ENCODE measurements at places on chromosomes 2 and 18.

DNA sequence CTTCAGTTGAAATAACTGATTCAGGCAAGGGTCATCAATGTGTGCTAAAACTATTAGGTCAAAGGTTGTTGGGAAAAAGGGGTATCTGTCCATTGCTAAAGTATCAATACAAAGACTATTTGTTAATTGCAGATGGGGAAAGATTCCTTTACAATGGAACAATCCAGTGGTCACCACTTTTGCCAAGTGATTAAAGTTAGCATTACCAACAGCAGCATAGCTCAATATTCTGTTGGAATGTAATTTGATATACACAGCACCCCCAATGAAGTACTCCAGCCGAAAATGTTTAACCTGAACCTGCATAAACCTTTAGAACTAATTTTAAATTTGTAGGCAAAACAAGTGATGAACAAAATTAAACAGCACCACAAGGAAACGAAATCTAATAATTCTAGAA, 191.0 kb downstream of the TCF4 start:
- DNase-seq: no peak

- no peak for DNase-seq
These were observed 62.1 kb upstream of the OTOS start for GRCh38 chr2:240202586-240202985.

DNA sequence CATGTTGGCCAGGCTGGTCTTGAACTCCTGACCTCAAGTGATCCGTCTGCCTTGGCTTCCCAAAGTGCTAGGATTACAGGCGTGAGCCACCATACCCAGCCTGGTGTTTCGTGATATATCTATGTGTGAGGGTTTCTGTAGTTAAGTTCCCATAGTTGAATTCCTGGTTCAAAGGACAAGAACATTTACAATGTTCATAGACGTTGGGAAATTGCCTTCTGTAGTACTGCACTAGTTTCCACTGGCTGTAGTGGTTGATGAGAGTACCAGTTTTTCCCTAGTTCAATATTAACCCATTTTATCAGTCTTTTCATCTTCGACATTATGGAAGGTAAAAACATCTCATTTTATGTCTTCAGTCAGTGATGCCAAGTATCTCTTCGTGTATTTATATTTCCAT, 171.0 kb downstream of the NEDD4L start:
- DNase-seq: no peak

DNA sequence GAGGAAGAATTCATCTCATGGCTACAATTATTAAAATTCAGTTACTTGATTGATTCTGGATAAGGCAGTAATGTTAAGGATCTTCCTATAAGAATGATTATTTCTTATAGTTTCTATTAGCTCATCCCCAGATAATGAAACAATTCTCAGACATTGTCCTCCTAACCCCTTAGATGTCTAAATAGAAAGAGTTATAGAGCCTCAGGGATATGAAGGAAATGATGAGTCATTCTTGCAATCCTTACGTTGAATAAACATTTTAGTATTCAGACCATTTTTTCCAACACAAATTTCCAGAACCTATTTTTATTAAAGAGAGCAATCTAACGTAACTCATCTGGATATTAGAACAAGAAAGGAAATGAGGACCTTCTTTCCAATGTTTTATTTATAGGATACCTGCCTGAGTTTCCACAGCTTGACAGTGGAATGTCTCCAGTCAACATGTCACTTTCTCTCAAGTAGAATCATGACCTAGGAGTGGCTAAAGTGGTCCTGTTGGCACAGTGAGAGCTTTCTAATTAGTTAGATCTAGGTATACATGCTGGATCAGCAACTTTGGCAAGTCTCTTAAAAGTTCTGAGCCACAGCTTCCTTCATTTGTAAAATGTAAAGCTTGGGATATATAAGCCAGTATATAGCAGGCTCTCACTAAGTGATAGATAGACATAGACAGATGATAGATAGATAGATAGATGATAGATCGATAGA, 88.0 kb upstream of the RAB27B start:
- DNase-seq: no peak

DNA sequence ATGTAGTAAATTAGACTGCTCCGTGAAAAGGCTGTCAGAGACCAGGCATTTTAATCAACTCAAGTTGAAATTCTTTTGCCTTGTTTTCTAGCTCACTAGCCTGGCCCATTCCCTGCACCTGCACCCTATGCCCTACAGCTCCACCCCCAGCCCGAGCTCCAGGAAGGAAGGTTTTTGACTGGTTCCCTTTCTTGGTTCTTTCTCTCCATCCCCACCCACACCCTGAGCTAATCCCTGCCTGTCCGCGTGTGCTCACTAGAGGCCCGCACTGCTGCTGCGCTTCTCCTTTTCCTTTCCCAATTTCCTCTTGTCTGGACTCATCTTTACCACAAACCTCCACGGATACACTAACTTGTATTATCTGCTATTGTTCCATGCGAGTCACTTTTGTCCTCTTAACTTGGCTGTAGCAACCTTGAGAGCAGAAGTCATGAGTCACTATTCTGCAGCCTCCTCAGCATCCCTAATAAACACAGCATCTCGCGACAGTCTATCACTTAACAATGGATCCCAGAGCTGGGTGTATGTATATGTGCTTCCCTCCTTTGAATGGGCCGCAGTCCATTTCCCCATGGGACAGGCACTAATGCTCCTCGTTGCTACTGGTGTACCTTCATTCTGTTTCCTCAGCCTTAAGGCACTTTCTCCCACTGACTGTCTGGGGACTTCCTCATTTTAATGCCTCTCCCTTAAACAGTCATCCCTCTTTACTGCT, 36.5 kb downstream of the COLEC12 start:
- no peak for DNase-seq

- no peak for DNase-seq
These were observed 21.8 kb upstream of the RAB27B start for GRCh38 chr18:54806526-54806925.

GRCh38 chr2:54090521-54091117, 24.8 kb upstream of the ACYP2 start:
- DNase-seq: no peak

- no peak for DNase-seq
These were observed 15.2 kb downstream of the ITGAV start for GRCh38 chr2:186605041-186605440.

DNA sequence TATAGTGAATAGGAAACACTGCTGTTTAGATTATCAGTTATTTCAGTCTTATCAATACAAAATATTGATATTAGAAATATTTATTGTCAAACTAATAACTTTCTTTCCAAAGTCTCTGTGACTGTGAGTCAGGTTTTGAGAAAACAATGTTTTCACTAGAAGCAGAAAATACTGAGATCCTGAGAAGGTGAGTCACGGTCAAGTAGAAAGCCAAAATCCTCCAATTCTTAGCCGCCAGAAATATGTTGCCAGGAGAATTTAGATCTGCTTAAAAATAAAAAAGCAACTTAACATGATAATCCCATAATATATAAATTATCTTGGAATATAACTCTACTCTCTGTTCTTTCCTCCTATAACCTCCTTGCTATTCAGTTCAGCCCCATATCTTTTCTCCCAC, 181.9 kb upstream of the NRXN1 start:
- DNase-seq: no peak

DNA sequence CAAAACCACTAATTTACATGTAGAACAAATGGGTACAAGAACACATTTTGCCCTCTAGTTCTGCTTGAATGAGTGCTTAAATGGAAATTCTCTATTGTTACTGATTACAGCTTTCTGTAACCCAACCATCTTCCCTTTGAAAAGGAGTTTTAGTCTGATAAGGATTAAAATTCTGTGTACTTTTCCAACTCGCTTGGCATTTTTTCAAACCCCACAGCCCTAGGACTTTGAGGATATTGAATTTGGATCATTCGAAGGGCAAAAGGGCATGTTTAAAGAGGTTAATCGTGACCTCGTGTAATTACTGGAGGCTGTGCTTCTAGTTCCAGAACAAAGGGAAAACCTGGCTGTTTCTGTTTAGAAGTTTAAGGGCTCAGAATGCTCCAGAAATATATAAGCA, 432.3 kb downstream of the PID1 start:
- DNase-seq: no peak

GRCh38 chr2:242075168-242075567, 205.6 kb downstream of the RTP5 start:
- DNase-seq: peak; percentile 64

DNA sequence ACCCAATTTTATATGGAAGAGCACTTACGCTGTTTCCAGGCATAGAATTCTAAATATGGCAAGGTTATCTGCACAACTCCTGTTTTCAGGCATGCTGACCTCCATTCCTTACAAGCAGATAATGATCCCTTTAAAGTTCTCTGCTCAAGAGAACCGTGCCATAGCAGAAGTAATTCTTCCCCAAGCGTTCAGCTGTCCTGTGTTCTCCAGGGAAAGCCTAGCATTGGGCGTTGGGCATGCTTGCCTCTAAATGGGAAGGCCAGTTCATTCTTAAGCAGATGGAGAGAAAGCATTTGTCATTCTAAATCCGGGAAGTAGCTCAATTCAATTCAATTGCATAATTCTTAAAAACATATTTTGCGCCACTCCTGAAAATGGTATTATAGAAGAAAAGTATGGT, 55.7 kb upstream of the EML4 start:
- DNase-seq: no peak

DNA sequence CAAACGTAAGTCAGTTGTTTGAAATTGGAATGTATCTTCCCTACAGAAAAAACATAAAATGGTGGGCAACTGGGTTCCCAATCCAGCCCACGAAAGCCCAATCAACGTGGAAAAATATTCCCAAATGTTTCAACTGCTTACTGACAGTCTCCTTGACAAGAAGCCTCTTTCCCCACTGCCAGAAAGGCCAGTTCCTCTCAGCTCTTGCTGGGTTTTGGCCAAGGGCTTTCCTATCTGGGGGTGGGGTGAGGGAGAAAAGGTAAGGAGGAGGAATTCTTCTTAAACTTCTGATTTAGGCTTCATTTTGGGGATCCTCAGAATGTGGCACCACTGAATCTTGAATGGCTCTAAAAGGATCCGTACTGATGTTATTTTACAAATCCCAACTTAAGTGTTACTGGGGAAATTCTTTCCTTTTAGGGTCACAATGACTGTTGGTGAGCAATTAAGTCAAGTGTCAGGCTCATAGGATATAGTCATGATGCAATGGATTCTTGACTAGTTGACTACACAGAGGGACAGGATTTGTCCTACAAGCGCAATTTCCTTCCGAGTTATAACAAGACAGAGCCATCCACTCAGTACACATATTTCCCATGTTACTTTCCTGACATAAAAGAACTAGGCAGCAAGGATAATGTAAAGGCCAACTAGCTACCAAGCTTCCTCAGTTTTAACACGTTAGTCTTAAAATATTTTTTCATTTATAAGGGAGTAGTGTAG, 73.6 kb downstream of the SPRED2 start:
- no peak for DNase-seq

GRCh38 chr18:46435031-46435430, 222.0 kb downstream of the LOXHD1 start:
- DNase-seq: no peak

DNA sequence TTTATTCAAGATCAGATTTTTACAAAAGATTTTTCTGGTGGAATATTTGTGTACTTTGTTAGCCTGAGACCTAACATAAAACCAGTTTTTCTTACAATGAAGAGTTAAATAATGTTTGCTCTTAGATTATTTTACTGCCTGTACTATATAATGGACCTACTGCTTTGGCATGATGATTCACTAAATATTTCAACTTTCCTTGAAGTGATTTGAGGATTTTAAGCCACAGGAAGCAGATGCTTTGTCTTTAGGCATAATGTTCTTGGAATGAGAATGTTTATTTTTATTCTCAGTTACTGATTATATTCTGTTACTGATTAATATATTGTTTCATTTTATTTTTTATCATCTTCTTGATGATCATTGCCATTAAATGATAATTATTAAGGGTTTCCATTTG, 175.3 kb upstream of the LRP1B start:
- no peak for DNase-seq

DNA sequence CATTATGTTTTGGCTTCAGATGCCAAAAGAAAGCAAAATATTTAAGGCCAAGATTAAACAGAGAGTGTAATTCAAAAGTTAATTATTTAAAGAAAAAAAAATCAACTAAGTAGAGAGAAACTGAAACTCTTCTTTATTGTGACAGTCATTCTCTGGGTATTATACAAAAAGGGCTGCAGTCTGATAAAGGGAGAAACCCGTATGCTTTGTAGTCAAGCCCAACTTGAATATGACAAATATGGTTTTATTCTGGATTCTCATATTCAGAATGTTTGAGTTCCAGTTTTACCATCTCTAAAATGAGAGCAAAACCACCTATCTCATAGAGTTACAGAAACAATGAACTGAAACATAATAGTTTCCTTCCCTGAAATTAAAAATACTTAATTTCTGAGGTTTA, 8.2 kb downstream of the CDH2 start:
- no peak for DNase-seq

DNA sequence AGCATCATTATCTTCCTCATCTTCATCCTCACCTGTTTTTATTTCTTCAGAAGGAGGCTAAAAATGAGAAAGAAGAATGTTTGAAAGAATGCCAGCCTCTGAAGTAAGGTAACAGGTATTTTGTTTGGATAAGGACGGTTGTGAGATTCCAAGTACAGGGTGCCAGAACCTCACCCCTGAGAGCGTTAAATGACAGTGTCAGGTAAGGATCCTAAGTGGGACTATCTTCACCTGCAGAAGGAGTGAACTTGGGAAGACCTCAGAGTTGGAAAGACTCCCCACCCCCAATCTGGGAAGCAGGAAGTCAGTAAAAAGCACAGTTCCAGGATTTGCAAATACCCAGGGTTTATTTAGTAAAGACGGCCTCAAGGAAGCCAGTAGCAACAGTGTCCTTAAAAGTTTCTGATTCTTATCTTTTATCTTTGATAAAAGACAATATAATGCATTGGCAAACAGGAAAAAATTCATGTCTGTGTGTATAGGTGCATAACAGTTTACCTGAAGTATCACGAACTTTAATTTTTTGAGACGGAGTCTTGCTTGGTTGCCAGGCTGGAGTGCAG, 52.3 kb downstream of the THOC1 start:
- no peak for DNase-seq

DNA sequence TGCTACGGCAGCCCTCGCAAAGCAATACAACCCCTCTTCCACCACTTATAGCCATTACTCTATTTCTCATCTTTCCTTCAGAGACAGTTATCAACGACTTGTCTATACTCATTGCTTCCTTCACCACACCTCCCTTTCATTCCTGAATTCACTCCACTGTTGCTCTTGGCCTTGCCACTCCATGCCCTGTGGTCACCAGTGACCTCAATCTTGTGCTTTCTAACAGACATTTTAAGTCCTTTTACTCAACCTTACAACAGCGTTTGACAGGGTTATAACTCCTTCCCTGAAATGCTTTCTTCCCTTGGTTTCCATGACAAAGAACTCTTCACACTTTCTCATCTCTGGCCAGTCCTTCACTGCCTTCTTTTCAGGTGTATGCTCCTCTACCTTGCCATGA, 90.6 kb upstream of the CCDC141 start:
- no peak for DNase-seq

Measured in AG09319 (cell line).